ENCODE measurements at places on chromosomes 7 and 10.

DNA sequence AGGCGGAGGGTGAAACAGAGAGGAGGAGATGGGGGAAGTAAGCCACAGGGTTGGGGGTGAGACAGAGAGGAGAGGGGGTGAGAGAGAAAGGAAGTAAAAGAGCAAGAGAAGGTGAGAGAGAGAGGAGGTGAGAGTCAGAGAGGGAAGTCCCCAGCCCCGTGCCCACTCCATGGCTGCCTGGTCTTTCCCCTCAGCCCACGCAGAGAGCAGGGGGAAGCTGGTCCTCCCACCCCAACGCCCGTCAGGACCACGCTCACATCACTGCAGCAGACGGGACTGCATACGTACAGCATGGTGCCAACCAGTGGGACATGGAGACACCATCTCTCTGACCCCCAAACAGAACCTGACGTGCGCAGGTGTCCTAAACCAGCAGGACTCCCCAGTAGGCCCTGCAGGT is 12.1 kb upstream of the PDGFA start:
- DNase-seq: no peak

DNA sequence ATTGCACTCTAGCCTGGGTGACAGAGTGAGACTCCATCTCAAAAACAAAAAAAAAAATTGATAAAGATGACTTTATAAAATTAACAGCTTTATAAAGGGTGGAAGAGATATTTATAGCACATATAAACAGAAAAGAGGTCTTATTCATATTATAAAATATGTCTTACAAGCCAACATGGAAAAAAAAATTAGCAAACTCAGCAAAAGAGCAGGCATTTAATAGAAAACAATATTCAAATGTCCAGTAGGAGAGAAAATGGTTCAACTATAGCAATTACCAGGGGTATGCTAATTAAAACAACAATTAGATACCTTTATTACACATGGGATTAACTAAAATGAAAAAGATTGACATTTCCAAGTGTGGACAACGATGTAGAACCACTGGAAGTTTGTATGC is 929.1 kb downstream of the REEP3 start:
- DNase-seq: no peak

GRCh38 chr7:91165006-91165845 is 99.0 kb upstream of the FZD1 start:
- DNase-seq: peak; percentile 50

- DNase-seq: no peak
Observed at GRCh38 chr7:23353172-23353571, 54.0 kb downstream of the MALSU1 start.

GRCh38 chr10:79353000-79353406 is 5.7 kb downstream of the PPIF start:
- DNase-seq: no peak

DNA sequence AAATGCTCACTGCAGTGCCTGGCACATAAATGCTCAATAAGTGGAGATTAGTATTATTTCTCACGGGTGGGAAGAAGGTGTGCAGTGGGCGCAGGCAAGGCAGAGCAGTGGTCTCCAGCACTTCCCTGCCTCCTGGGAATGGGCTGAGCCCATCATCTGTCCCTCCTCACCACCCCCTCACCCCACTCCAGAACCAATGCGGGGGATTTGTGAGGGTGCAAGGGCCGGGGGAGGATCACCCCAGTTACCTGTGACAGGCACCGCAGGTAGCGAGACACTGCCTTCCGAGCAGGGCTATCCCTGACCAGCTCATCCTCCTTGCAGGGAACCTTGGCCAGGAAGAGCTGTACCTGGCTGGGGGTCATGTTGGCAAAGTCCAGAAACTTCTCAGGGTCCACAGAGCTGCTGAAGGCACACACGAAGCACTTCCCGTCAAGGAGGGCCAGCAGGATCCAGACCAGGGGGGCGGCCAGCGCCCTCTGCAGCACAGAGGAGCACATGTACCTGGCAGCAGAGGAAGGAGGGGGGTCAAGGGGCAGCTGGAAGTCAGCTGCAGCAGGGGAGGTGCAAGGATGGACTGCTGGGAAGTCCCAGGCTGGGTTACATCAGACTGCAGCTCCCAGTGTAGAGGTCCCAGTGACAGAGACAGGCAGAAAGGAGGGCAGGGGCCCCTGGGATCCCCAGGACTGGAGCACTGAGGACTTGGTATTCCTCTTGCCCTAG is 2.8 kb downstream of the CALHM3 start:
- no peak for DNase-seq

- no peak for DNase-seq
Observed at GRCh38 chr7:2728316-2729030, 40.5 kb downstream of the AMZ1 start.

- no peak for DNase-seq
Observed at GRCh38 chr7:7664291-7664690, 23.7 kb downstream of the UMAD1 start.

GRCh38 chr7:1045069-1046063 is 1.0 kb downstream of the GPR146 start:
- no peak for DNase-seq

GRCh38 chr7:69422574-69422985 is 175.7 kb upstream of the AUTS2 start:
- no peak for DNase-seq

DNA sequence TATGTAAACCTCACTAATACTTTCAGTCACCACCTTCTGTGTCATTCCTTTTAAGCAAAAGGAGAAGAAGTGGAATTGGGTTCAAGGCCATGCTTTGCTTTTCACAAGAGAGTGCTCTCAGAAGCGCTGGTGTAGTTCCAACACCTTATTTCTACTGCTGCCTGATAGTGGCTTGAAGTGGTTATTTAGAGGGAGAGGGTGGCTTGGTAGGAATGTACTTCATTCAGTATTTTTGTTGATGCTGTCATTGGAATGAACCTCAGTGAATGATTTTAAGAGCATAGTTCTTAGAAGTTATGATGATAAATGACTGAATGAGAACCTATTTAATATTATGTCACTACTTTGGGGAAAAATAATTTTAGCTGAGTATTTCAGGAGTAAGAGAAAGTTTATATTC is 396.7 kb downstream of the EXOC4 start:
- DNase-seq: no peak

- DNase-seq: no peak
Observed at GRCh38 chr10:47040681-47041080, 129.5 kb downstream of the PTPN20 start.

DNA sequence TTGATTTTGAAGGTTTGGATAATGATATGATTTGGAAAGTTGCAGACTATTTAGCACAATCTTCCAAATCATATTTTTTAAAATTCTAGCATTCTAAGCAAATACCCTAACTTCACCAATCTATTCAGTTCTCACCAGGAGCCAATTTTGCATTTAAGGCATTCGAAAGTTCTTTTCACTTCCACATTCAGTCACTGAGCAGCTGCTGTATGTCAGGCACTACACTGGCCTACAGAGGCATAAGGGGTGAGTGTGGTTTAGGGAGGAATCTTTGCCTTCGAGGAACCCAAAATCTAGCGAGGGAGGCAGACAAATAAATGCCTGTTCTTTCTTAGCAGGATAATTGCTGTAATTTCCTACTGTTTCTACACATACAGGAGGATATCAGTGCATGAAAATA is 10.7 kb upstream of the UCN3 start:
- no peak for DNase-seq

DNA sequence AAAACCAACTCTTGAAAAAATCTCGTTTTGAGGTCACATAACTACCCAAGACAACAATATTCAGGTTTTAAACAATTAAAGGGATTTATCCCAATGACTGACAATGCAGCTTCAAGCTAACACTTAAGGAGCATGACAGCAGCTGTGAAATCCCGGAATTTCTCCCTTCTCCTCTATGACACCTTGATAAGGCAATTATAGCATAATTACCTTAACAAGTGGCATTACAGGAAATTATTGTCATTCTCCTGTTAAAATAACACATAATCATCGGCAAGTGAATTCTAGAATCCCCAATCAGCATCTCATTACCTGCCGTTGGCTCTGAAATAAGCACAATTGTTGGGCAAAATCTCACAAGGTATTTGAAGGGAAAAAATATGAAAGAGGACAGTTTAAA is 417.0 kb upstream of the PFKP start:
- no peak for DNase-seq

DNA sequence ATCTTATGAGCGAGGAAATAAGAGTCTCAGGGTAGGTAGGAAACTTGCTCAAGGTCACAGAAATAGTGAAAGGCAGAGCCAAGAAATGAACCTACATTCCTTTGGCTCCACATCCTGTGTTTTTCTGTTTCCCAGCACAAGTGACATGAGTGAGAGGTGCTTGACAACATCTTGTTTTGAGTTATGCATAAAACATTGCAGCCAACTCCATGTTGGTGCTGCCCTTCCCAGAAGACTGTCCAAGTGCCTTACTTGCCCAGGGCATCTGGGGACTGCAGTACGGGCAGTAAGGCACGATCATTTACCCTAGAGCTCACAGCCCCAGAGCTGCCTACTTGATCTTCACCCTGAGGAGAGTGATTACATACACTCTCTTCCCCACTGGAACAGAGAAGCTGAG is 148.8 kb downstream of the NOC3L start:
- DNase-seq: no peak

- no peak for DNase-seq
Observed at GRCh38 chr7:75969182-75969581, 25.2 kb downstream of the TMEM120A start.

GRCh38 chr7:51315393-51316261 is 982 bp downstream of the COBL start:
- DNase-seq: no peak

GRCh38 chr10:104281694-104282093 is 12.7 kb downstream of the GSTO2 start:
- DNase-seq: no peak
